Urinary bladder (tissue), 4 donors: ENCODE measurements at places on chromosomes 2 and 18. TPM values are rescaled to one million over a fixed set of nuclear protein-coding genes. Genes with fewer than 3 reads are reported as not detected.
A peak's percentile ranks its signal among the peaks of the same experiment; 100 is the strongest.

POTEC gene
- total RNA-seq: not detected

MYOM1 gene
- 41.9 TPM for total RNA-seq

CCDC102B gene
- total RNA-seq: 114 TPM

CRYBA2 gene
- not detected for total RNA-seq

RAD51AP2 gene
- 0.26 TPM for total RNA-seq

MZT2B gene
- total RNA-seq: 50.4 TPM

CNOT9 gene
- 43.8 TPM for total RNA-seq

LIPG gene
- total RNA-seq: 5.0 TPM

CD8B gene
- not detected for total RNA-seq

AQP4 gene
- total RNA-seq: 0.58 TPM

ACVR2A gene
- total RNA-seq: 76.9 TPM

- DNase-seq: no peak
Measured at GRCh38 chr18:44912740-44913478, 232.2 kb downstream of the SETBP1 start.

DNA sequence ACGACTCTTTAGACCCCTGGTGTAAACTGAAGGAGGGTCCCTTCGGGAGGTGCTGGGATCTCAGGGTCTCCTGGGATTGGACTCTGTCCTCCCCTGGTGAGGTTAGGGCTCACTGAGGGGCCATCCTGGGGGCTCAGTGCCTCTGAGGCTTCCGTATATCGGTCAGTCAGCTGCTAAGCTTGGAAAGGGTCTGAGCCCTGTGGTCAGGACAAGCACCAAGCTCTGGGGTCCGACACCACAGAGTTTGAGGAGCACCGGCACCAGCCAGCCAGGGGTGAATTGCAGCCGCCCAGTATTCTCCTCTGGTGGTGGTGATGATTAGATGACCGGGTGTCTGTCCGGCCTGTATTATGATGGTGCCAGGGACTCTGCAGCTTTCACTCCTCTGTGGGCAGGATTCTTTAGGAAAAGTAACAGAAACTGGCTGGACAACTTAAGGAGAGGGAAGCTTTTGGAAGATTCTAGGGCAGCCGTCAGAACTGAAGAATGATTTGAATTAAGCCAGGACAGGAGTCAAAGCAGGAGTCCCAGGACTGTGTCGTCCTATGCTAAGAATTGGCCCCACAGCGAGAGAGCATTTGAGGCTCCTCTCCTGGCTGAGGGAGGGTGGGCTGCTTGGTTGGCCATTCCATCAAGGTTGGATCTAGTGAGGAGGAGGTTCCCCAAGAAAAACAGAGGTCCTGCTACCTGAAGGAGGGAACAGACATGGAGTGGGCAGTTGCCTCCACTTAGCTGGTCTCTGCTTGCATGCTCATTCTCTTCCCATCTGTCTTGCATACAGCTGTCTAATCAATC, 158.6 kb upstream of the HS6ST1 start:
- no peak for DNase-seq

DNA sequence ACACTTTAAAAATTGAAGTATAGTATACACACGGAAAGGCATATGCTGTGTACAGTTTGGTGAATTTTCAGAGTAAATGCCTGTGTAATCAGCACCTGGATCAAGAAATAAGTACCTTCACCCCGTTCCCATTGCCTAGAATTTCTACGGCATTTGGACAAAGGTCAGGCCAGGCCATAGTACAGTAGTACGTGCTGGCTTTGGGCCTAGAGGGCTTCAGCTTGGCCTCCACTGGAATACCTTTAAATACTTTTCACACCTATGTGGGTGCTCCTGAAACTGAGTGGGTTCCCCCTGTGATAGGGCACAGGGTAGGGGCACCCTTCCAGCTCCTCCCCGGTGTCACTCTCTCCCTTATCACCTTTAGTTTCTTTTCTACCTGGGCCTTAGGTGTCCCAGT, 26.5 kb downstream of the TET3 start:
- DNase-seq: no peak

DNA sequence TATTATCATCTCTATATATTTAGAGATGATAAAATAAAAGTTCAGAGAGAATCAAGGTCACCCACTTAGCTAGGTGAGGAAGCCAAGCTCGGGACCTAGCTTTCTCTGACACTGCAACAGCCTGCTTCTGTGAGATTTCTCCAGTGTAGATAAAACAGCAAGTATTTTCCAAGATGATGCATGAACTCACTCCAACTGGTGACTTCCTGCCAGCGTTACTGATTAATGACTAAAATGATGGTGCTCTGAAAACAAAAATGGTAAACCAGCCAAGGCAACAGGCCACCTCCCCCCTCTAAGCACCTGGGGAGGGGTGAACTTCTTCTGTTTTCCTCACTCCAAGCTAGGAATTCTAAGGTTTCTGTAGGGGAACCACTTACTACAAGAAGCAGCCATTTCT, 510.2 kb upstream of the ID2 start:
- no peak for DNase-seq

DNA sequence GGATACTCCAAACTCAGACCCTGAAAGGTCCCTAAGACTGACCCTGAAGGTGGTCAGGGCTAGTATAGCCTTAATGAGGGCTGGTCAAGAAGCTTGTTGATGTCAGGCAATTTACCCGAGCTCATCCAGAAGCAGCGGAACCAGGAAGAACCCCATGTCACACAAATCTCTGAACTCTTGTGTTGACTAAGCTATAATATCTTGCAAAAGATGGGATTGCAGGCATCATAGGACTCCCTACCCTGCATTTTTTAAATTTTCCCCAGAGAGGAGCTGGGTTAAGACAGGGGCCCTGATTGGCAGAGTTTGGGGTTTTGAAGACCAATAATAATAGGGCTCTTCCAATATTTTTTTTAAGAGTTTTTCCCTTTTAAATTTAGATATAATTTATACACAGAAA, 2.0 kb upstream of the PLEKHB2 start:
- DNase-seq: no peak

- no peak for DNase-seq
Measured at GRCh38 chr2:68762100-68762499, 27.5 kb downstream of the ARHGAP25 start.

DNA sequence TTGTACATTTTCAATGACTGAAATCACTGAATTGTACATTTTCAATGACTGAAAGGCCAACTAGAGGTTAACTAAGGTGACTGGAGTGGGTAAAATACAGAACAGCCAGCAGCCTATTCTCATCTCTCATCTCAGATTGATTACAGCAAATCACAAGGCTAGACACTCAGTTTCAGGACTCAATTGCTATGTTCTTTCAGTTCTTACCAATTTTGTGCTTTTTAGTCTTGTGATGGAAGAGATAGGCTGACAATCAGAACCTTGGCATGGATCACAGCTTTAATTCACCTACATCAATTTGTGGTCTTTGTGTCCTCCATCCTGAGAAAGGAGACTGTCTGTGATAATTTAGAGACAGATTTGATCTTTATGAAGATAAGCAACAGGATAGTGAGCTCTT, 124.7 kb downstream of the GULP1 start:
- DNase-seq: no peak

DNA sequence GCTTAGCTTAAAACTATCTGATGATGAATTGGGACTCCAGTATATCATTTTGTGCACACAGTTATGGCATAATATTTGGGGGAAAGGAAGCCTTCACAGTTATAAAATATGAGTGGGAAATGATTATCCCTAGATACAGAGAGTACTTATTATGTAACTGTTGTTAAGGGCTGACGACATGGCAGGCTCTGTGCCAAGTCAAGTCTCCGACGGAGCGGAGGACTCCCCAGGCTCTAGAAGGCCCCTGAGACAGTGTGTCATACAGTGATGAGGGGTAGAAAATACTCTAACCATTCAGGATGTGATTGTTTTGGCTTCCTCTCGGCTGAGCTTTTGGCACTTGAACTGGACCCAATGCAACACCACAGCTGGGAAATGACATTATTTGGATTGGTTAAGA, 211.8 kb downstream of the SLC8A1 start:
- peak; percentile 40 for DNase-seq

DNA sequence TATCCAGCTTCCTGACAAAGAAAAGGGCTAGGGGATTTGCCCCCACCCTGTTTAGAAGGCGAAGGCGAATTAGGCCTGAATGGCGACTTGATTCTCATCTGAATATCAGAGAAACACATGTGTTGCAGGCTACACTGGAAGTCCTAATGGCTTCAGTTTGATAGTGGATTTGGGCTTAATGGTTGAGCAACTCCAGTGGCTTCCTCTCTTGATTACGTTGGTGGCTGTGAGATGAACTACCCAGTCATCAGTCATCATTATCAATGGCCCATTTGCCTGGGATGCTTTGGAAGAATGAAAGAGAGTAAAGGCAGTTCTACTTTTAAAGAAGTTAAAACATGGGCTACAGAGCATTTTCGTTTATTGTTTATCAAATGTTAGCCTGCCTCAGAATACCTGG, 60.9 kb upstream of the IL1R1 start:
- DNase-seq: no peak

DNA sequence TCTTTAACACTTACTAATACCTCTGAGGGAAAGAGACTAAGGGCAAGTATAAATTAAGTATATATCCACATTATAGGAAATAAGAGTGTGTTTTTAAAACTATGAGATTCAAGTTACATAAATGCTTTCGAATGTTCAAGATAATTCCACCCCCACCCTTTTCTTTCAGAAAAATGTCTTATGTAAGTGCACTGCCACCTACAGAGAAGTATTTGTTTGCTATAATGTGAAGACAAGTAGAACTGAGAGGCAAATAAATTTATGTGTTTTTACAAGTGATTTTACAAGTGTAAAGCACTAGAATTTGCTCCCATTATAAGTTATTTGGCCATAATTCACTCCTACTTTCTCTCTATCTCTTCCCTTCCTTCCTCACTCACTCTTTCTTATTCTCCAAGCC, 99.9 kb upstream of the CRACDL start:
- no peak for DNase-seq

GRCh38 chr2:126981476-126981875, 82.8 kb downstream of the TEX51 start:
- DNase-seq: no peak

DNA sequence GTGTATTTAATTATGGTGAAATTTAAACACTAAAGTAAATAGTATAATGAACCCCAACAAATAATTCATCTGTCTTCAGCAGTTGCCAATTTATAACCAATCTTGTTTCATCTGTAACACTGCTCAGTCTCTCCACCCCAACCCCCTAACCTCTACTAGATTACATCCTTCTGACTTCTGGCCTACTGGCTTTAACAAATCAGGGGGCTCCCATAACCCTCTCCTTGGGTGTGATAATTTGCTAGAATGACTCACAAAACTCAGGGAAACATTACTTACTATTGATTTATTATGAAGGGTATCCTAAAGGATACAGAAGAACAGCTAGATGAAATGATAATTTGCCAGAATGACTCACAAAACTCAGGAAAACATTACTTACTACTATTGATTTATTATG, 50.7 kb downstream of the PIK3C3 start:
- no peak for DNase-seq

DNA sequence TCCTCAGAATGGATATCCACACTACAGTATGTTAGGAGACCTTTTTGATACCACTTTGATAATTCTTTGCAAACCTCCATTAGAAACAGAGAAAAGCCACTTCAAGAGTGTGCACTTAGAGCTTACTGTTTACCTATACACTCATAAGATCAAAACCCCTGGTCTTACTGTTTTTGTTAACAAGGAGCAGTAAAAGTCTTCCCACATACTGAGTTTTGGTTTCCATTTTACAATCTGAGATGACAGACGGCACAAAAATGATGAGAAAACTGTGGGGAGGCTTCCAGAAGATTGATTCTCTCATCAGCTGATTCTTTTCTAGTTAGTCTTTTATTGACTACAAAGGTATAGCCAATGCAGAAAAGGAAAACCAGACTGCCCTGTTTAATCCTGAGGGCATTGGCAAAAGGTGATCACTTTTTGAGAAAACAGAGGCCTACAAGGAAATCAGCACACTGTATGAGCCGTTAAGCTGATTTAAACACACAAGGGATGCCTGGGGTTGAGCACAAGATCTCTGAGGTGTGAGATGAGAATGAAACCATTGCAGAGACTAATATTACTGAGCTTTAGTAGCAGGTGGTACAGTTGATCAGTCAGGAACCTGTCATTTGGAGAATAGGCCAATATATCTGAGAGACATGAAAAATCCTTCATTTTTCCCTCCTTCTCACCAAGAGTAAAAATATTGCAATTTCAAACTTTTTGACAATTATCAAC, 368.6 kb downstream of the GRB14 start:
- no peak for DNase-seq

GRCh38 chr2:191650896-191651773, 26.8 kb upstream of the NABP1 start:
- DNase-seq: no peak

GRCh38 chr18:37717098-37717497, 151.5 kb upstream of the CELF4 start:
- no peak for DNase-seq

GRCh38 chr2:176710657-176711186, 441.5 kb downstream of the MTX2 start:
- DNase-seq: no peak

DNA sequence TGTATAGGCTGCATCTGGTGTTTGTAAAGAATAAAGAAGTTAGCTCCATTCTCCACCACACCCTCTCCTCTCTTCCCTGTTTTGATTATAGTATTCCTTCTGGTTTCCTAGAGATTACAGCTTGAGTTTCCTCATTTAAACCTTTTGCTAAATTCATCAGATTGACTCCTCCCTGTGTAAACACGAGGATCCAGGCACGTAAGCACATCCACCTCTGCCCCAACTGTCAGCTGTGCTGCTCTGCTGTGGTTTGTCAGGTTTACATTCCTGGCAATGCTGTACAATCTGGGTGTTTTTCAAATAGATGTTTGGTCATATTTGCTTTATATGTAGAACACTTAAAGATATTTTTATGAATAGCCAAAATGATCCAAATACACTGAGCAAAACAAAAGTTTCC, 302.8 kb downstream of the PTGR3 start:
- DNase-seq: no peak

DNA sequence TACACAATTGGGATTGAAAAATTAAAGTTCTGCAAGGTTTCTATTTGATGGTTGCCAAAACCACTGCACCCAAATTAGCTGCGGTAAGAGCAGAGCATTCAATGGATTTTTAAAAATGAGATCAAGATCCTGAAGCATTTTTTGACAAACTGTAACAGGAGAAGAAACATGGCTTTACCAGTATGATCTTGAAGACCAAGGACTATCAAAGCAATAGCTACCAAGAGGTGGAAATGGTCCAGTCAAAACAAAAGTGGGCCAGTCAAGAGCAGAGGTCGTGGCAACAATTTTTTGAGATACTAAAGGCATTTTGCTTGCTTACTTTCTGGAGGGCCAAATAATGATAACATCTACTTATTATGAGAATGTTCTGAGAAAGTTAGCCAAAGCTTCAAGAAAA, 186.8 kb downstream of the RDH14 start:
- DNase-seq: no peak

DNA sequence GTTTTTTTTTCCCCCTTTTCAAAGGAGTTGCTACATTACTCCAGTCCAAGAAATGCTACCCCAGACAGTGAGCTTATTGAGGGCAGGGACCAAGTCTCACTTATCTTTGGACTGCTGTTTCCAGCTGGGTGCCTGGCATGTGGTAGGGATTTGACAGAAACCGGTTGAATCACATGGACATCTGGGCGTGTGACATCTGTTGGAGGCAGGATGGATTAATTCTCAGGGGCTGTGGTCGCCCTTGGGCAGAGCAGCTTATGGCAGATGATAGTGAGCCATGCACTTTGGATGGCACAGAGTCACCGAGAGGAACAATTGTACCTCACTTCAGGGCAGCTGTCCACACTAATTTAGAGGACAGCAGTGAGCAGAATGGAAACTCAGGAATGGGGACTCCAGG, 254.6 kb upstream of the ID2 start:
- no peak for DNase-seq

- DNase-seq: no peak
Measured at GRCh38 chr2:168157926-168158325, 89.5 kb downstream of the STK39 start.

- no peak for DNase-seq
Measured at GRCh38 chr2:112168422-112169124, 30.4 kb downstream of the FBLN7 start.
